ENCODE measurements at places on chromosomes 3 and 15.

DNA sequence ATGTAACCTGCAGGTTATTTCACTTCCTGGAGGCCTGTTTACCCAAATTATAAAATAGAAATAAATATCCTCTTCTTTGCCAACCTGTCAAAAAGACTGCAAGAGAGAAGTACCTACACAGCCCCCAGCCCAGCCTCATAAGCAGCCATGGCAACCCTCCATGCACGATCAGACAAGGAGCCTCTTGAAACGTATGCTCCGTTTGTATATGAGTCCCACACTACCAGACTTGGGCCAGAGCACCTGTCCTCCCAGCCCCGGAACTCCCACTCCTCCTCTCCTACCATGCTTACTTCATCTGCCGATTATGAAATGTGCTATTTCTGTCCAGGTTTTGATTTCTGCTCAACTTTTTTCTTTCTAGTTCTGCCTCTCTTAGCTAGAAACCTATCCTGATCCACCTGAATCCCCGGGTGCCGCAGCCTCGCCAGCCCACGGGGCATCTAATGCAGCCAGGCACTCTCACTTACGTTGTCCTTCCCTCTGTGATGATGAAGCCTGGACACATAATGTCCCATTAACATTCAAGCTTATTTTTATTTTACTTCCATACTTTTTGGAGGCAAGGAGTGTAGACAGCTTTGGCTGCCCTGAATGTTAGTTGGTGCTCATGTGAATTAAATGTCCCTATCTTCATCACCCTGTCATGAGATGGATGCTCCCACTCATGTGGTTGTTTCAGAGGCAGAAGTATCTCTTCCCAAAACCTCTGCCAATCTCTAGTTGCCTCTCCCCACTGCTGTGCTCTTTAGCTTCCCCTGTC lies 73.8 kb downstream of the MB21D2 start:
- DNase-seq, result no peak

DNA sequence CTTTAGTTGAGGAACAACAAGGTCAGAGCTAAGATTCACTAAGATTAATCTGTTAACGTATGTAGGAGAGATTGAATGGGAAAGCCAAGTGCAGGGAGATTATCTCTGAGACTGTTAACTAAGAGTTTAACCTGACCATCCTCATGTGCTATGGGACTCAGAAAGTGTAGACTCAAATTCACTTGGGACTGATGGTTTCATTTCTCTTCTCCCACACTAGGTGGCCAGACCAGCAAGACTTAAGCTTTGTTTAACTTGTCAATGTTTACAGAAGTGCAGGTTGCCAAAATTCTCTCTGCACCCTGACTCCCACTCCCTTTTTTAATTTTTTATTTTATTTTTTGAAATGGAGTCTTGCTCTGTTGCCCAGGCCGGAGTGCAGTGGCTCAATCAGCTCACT lies 6.3 kb upstream of the HEXA start:
- no peak for DNase-seq

- DNase-seq, result no peak
These were observed 102.8 kb upstream of the CLDN18 start for GRCh38 chr3:137906985-137907649.

DNA sequence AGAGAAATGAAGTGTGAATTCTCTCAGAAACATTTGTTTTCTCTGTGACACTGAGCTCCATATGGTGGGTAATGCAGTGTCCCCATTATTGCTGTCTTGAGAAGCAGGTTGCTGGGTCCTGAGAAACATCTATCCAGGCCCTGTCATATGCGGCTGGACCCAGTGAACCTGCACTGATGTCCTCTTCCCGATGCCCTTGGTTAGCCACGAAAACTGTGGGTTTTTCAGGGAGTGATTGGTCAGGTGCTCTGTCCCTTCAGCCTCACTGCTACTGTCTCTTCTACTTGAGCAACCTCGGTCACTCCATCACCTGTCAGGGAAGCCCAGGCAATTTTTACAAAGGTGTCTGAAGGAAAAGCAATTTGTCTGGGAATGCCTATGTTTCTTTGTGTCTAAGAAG lies 77.0 kb downstream of the SLC7A14 start:
- DNase-seq, result no peak

DNA sequence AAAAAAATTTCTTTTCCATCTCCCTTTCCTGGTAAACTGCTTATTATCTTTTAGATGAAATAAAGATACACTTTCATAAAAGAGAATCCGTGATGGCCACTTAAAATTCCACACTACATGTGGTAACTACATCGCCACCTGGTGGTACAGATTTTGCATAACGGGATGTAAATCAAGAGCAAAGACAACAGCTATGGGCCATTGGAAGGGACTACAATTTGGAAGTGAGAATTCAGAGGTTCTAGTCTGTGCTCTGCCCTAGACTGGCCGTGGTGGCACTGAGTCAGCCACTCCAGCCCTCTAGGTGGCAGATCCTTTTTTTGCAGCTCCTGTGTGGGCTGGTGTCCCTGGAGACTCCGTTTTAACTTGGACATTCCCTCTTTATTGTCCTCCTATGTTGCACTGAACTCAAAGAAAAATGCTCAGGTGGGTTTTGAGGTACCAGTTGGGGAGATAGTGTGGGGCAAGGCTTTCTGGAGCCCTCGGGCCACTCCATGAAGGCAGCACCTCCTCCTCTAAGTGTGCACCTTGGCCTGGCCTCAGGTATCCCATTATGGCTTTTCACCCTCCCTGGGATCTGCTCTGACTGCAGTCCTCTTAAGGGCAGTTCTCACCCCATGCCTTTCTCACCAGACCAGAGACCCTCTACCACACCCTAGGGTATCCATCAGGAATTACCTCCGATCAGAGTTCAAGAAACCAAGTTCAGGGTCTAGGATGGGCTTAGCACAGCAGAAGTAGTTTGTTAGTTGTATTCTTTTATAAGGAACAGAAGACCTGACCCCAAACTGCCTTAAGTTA lies 54.9 kb downstream of the SPSB4 start:
- peak; percentile 12 for DNase-seq

GRCh38 chr3:138939561-138940241 lies 7.2 kb downstream of the FOXL2 start:
- no peak for DNase-seq

DNA sequence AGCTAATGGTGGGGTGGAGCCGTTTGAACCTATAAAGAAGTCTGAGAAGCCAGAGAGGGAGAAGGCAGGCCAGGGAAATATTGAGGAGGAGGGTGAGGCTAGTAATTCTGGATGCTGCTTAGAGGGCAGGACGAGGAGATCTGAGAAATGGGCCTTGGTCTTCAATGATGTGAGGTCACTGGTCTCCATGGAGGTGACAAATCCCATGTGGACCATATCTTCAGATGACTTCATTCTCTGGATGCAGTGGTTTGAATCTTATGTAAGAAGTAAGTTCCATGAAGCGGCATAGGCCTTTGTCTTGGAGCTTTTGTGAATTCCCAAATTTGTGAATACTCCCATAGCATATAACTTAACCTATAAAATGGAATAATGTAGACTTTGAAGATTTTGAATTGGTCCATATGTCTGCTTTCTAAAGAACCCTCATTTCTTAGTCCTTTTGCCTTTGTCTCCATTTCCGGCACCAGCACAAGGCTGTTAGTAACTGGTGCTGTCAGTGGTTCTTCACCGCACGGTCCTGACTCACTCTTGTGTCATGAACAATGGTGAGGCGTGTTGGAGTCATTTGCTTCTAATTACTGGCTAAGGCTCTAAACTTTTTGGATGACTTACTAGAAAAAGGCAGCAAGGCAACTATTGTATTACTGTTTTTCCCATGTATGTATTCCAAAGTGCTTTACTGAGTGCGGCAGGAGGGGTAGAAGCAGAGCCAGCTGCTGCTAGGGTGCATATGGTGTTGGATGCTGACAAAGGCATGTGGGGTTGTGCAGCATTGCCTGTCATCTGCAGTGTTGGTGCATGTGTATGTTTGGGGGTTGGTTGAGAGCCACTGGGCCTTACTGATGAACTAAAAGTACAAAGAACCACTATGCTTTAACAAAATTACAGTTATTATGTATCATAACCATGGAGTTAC lies 279.3 kb upstream of the C2CD4B start:
- no peak for DNase-seq

DNA sequence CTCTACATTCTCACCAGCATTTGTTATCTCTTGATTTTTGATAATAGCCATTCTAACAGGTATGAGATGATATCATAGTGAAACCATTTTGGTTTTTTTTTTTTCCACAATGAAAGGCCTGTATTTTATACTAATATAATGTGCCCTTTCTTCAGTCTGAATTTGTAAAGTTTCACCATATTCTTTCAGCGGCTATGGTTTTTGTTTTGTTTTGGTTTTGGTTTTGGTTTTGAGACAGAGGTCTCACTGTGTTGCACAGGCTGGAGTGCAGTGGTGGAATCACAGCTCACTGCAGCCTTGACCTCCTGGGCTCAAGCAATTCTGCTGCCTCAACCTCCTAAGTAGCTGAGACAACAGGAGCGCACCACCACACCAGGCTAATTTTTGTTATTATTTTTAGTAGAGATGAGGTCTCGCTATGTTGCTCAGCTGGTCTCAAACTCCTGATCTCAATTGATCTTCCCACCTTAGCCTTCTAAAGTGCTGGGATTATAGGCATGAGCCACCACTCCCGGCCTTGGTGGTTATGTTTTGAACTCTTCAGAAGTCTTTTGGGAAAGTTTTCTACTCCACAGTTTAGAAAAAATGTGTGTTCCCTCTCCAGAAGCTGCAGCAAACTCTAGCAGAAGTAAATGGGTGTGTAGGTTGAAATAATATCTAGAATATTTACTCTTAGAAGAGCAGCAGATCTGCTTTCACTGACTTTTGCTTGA lies 110.2 kb upstream of the UMPS start:
- no peak for DNase-seq

- DNase-seq, result no peak
These were observed 502.9 kb upstream of the THBS1 start for GRCh38 chr15:39078026-39078425.

GRCh38 chr15:64599226-64599625 lies 138.8 kb downstream of the ZNF609 start:
- no peak for DNase-seq

GRCh38 chr3:30648670-30649357 lies 42.4 kb downstream of the TGFBR2 start:
- no peak for DNase-seq

- no peak for DNase-seq
These were observed 5.5 kb downstream of the SSUH2 start for GRCh38 chr3:8638994-8639658.

DNA sequence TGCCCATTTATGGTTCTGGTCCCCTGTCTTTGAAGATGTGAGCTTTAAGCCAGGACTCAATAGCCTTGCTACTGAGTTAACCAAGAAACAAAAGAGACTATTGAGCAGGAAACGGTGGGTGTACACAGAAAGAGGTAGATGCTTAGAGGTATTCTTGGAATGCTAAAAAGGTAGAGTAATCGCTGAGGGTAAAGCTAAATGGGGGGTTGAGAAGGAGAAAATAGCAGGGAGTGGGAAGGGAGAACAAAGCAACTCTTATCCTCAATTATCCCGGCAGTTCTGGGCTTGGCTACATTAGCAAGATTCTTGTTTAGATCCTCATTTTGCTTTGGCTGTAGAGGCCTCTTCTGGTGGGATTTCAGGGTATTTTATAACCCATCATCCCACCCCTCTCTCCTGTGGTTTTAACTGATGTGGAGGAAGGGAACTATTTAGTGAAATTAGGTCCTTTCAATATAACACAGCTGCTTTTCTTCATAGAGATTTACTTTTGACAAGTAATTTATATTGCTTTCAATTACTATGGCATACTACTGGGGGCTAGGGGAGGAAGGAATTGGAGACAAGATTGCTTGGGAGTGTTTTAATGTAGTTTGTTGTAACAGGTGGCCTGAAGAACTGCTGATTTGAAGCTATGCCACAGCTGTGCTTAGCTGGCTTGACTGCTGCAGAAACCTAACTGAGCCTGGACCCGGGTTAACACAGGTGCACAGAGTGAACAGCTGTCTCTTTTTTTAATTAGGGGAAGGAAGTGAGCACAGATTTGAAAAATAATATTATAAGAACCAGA lies 234.3 kb upstream of the CCDC54 start:
- no peak for DNase-seq

DNA sequence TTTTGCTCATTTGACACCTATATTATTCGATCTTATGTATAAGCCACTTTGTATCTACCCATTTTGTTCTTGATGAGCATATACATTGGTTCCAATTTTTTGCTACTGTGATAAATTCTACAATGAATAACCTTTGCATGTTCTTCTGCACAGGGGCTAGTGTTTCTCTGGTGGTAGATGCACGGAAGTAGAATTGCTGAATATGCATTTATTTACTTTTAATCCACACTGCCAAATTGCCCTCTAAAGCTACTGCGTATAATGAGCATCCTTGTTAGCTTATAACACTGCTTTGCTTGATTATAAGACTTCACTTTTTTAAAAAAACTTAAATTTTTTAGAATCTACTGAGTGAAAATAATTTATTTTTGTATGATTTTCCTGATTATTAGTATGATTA lies 84.2 kb upstream of the PIAS1 start:
- DNase-seq, result no peak

- DNase-seq, result no peak
These were observed 95.5 kb downstream of the CCNL1 start for GRCh38 chr3:157064402-157064801.

- DNase-seq, result no peak
These were observed 23.3 kb downstream of the CTSH start for GRCh38 chr15:78921517-78921916.

GRCh38 chr15:80607287-80607980 lies 87.7 kb upstream of the ABHD17C start:
- no peak for DNase-seq

DNA sequence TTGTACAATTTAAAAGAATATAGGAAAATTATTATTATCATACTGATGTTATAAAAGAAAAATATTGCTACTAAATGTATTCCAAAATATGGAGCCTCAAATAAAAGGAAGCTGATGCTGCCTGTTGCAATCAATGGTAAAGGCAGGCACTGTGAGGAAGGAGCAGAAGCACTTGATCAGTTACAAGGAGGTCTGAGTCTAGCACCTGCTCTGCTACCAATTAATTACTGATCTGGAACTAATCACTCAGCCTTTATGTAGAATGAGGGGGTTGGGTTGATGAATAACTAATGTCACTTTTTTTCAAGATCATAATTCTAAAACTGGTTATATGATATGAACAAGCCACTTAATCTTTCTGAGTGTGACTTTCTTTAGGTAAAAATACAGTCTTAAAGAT lies 5.5 kb downstream of the ADGRG7 start:
- no peak for DNase-seq

DNA sequence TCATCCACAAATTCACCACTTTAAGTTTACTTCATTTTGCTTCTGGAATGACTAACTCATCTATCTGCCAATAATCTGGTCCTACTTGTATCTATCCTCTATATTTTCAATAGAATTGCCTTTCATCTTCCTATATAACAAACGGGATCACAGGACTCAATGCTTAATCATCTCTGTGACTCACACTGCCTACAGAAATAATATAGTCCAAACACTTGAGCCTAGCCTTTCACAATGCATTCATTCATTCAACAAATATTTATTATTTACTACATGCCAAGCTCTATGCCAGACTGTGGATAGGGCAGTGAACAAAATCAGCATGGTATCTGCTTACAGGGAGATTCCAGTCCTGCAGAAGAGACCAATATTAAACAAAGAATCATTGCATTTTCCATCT lies 16.6 kb upstream of the AGTR1 start:
- no peak for DNase-seq

- DNase-seq, result no peak
These were observed 26.8 kb upstream of the HERC1 start for GRCh38 chr15:63860555-63860954.
